A673 (cell line): ENCODE measurements at places on chromosomes 16 and 17. TPM values are rescaled to one million over a fixed set of nuclear protein-coding genes. Genes with fewer than 3 reads are reported as not detected.

SULT1A2 gene
- 1.6 and 2.7 TPM in 2 replicates for total RNA-seq

DNA sequence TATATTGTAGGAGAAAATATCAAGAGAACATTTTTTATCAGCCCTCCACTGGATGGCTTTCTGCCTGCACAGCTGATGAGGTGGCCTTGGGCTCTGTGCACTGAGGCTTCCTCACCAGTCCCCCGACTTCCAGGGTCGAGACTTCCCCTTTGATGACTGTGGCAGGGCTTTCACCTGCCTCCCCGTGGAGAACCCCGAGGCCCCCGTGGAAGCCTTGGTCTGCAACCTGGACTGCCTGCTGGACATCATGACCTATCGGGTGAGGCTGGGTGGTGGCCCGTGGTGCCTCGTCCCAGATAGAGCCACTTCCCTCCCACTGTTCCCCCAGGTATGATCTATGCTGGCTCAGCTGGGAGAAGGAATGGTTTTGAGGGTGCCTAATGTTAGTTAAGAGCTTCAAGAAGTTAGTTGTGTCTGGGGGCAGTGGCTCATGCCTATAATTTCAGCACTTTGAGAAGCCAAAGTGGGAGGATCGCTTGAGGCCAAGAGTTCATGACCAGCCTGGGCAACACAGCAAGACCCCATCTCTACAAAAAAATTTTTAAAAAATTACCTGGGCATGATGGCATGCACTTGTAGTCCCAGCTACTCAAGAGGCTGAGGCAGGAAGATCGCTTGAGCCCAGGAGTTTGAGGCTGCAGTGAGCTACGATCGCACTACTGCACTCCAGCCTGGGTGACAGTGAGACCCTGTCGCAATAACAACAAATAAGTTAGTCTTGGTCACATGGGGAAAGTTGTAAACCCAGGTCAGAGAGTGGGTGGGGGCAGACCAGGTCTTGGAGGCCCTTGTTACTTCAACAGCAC is 11.8 kb downstream of the FCSK start:
- no peak overlapping the region for H3K27ac ChIP-seq
- H3K36me3 ChIP-seq = no peaks in the 10 kb centered on the region
- no peaks in the 10 kb centered on the region for H3K27me3 ChIP-seq
- DNase-seq = no peak

DNA sequence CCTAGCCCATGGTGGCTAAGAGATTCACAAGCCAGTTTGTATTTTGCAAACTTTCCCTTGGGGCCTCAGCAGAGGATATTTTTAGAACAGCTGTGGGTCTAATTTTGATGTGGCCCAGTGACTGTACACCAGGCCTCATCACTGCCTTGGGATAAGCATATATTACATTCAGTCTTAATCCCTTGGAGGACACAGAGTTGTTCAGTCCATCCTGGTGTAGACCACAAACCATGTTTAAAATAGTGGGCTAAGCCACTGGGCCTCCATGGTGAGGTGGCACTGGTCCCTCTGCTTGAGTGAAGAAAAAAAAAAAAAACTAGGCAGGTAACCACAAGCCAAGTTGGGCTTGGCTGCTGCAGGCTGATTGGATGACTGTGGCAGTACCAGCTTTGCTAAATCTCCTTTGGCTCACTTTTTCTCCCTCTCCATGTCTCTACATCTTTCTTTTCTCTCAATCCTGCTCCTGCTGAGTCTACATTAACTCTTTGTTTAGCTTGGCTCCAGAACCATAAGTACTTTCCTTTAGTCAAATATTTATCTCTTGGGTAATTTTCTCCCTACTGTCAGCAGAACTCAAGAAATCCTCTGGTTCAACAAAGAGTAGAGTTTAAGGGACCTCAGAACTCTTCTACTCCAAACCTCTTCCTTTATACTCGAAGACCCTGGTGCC is 120.0 kb upstream of the TBX2 start:
- H3K27me3 ChIP-seq = no peaks in the 10 kb centered on the region
- no peak overlapping the region for H3K4me3 ChIP-seq
- no peak overlapping the region for H3K27ac ChIP-seq
- no peak for DNase-seq
- H3K36me3 ChIP-seq = no peaks in the 10 kb centered on the region

DNA sequence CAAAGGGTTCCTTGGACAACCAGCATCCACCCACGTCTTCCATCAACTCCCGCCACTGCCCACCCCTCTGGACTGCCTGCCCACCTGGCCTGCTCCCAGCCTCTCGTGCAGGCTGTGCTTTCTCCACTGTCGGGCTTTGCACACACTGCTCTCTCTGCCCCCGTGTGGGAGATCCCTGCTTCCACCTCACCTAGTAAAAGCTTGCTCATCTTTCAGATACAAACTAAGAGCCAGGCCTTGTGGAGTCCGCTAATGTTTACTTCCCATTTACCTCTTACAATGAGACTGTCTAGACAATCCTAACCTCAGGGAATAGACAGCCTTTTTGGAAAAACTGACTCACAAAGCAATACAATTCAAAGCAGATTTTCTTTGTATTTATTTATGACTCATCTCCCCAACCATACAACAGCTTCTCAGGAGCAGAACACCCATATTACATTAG is 67.6 kb downstream of the USP31 start:
- H3K4me3 ChIP-seq = no peak overlapping the region
- no peaks in the 10 kb centered on the region for H3K27me3 ChIP-seq
- peaks cover 19% of the 10 kb centered on the region for H3K36me3 ChIP-seq
- H3K27ac ChIP-seq = no peak overlapping the region
- DNase-seq = no peak
- no peaks in the 10 kb centered on the region for H3K4me1 ChIP-seq

- H3K27me3 ChIP-seq = no peaks in the 10 kb centered on the region
- peak; percentile 11 for DNase-seq
- no peaks in the 10 kb centered on the region for H3K4me1 ChIP-seq
- H3K36me3 ChIP-seq = no peaks in the 10 kb centered on the region
Observed at GRCh38 chr16:65728167-65728566, 606.3 kb upstream of the CDH11 start.

- H3K4me1 ChIP-seq = peaks cover 10% of the 10 kb centered on the region
- no peak overlapping the region for H3K4me3 ChIP-seq
- H3K27ac ChIP-seq = no peak overlapping the region
- H3K27me3 ChIP-seq = no peaks in the 10 kb centered on the region
Observed at GRCh38 chr16:476039-476438, 50.6 kb downstream of the RAB11FIP3 start.

DNA sequence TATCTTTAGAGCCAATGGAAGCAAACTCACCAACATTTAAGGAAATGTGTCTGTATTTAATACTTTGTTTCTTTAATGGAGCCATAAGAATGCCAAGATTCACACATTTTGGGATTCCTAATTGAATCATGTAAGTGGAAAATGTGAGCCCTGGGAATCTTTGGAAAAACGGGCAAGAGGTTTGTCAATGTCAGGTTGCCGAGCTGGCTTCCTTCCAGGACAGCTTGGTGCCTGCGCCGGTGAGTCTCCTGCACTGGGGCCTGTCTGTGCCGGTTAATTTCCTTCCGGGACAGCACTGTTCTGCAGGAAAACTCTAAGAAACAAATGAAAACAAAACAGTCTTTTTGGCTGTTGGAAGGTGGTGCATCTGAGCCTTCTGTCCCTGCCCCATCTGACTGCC is 210.6 kb downstream of the HAPSTR1 start:
- no peaks in the 10 kb centered on the region for H3K36me3 ChIP-seq
- H3K27ac ChIP-seq = no peak overlapping the region
- no peaks in the 10 kb centered on the region for H3K4me1 ChIP-seq
- H3K27me3 ChIP-seq = no peaks in the 10 kb centered on the region
- H3K4me3 ChIP-seq = no peak overlapping the region
- DNase-seq = no peak

- H3K27me3 ChIP-seq = no peaks in the 10 kb centered on the region
- H3K4me3 ChIP-seq = no peak overlapping the region
- H3K4me1 ChIP-seq = peaks cover 20% of the 10 kb centered on the region
- H3K36me3 ChIP-seq = peaks cover 47% of the 10 kb centered on the region
- peak overlapping the region; percentile 69 for H3K27ac ChIP-seq
Observed at GRCh38 chr16:74521691-74522090, 85.2 kb downstream of the GLG1 start.

DNA sequence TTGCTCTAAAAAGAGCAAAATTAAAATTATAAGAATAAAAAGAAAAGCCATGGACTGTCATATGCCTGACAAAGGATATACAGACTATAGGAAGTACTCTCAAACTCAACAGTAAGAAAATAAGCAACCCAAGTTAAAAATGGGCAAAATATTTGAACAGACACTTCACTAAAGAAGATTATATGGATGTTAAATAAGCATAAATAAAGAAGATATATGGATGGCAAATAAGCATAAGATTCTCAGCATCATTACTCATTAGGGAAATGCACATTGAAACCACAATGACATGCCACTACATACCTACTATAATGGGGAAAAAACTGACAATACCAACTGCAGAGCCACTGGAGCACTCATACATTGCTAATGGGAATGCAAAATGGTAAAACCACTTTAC is 14.9 kb upstream of the BEAN1 start:
- H3K4me3 ChIP-seq = no peak overlapping the region
- no peaks in the 10 kb centered on the region for H3K36me3 ChIP-seq
- H3K27me3 ChIP-seq = no peaks in the 10 kb centered on the region
- peaks cover 15% of the 10 kb centered on the region for H3K4me1 ChIP-seq

DNA sequence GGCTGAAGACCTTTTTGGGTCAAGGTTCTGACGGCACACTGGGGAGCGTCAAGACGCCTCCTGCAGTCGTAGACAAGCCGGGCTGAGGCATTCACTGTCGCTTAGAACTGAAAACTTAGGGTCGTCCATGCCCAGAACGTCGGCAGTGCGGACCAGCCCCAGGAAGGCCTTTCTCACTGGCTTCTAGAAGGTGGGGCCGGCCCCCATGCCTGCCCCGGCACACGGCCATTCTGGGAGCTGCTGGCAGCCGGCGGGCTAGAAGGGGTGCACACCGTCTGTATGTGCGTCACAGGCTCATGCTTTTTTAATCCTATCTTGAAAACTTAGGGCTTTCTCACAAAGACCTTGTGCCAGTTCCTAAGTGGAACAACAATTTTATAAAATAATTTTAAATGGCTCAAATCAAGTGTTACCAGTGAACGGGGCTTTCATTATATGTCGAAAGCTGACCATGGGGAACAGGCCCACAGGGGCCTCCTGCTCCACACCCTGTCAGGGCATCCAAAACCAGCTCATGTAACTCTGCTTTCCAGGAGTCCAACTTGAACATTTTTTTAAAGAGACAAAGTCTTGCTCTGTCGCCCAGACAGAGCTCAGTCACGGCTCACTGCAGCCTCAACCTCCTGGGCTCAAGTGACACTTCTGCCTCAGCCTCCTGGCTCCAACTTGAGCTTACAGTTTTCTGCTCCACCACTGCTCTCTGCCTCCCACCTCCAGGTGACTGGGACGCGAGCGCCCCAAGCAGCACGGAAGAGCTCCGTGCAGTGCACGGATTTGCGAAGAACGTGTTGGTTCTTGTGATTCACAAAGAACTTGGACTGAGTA is 111.2 kb downstream of the ANKRD11 start:
- no peaks in the 10 kb centered on the region for H3K36me3 ChIP-seq
- no peak overlapping the region for H3K27ac ChIP-seq
- H3K4me1 ChIP-seq = no peaks in the 10 kb centered on the region
- H3K27me3 ChIP-seq = no peaks in the 10 kb centered on the region
- no peak overlapping the region for H3K4me3 ChIP-seq
- DNase-seq = no peak

- H3K4me1 ChIP-seq = peaks cover 19% of the 10 kb centered on the region
- no peak overlapping the region for H3K4me3 ChIP-seq
- DNase-seq = no peak
- no peaks in the 10 kb centered on the region for H3K27me3 ChIP-seq
Observed at GRCh38 chr17:29571883-29572681, 3.6 kb downstream of the TP53I13 start.

DNA sequence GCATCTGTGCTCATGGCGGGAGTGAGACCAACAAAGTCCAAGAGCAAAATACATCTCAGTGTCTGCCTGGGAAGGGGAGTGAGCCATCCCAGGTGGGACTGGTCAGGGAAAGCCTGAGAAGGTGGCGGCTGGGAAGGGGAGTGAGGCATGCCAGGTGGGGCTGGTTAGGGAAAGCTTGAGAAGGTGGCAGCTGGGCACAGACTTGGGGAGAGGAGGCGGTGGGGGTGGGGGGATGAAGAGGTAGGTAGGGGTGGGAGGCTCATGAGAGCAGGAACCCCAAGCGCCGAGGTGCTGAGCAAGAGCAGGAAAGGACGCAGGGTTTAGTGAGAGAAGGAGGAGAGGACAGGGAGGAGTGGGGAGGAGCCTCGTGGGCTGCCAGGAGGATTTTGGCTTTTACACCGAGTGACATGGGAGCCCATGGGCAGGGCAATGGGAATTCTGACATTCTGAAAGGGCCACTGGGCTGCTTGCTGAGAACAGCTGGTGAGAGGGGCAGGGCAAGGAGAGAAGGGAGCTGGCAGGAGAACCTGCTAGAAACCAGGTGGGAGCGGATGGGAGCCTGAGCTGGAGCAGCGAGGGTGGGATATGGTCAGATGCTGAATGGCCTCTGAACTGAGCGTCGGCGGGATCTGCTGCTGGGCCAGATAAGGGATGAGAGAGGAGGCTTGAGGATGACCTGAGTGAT is 256.1 kb upstream of the RPL38 start:
- DNase-seq = no peak
- H3K27me3 ChIP-seq = no peaks in the 10 kb centered on the region
- no peak overlapping the region for H3K27ac ChIP-seq
- no peaks in the 10 kb centered on the region for H3K36me3 ChIP-seq
- peaks cover 4% of the 10 kb centered on the region for H3K4me1 ChIP-seq

DNA sequence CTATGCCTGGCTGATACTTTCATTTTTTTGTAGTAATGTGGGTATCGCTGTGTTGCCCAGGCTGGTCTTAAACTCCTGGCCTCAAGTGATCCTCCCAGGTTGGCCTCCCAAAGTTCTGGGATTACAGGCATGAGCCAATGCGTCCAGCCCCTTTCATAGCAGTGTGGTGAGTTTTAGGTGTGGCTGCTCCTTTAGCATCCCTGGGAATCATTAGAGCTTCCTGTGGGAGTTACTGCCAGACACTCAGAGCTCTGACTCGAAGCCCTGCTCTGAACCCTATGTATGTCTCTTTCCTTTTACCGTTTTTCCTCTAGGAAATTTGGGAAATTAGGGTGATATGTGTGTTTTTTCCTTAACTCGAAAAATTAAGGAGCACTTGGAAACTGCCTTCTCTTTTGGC is 44.5 kb downstream of the NDE1 start:
- DNase-seq = no peak
- H3K36me3 ChIP-seq = peaks cover 87% of the 10 kb centered on the region
- H3K27ac ChIP-seq = no peak overlapping the region
- no peaks in the 10 kb centered on the region for H3K27me3 ChIP-seq
- H3K4me3 ChIP-seq = no peak overlapping the region

GRCh38 chr16:66549284-66550131 is at the start of gene TK2:
TK2 (minus strand) TSS chr16:66550122; CDS start chr16:66550061, 61 bp downstream.
- H3K4me3 ChIP-seq = peak within 1 kb of the TSS; percentile 73
- peak within 1 kb of the TSS; percentile 94 for H3K27ac ChIP-seq

DNA sequence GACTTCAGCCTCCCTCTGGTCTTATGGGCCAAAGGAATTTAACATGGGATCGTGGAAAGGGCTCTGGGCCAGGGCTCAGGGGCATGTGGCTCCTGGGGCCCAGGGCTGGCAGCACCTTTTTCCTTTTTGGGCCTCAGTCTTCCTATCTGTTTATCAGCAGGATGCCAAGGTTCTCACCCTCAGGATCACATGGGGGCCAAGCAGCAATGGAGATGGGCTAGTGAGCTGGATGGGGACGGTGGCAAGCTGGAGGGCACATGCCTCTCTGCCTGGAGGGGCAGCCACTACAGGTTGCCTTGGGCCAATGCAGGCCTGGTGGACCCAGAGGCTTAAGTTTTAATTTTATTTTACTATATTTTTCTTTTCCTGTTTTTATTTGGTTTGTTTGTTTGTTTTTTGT is 95.4 kb downstream of the CYLD start:
- peaks cover 31% of the 10 kb centered on the region for H3K27me3 ChIP-seq
- no peak for DNase-seq
- no peaks in the 10 kb centered on the region for H3K36me3 ChIP-seq

TP53TG3C gene
- not detected in 2 replicates for total RNA-seq
